ENCODE measurements at places on chromosomes 1 and 21.

DNA sequence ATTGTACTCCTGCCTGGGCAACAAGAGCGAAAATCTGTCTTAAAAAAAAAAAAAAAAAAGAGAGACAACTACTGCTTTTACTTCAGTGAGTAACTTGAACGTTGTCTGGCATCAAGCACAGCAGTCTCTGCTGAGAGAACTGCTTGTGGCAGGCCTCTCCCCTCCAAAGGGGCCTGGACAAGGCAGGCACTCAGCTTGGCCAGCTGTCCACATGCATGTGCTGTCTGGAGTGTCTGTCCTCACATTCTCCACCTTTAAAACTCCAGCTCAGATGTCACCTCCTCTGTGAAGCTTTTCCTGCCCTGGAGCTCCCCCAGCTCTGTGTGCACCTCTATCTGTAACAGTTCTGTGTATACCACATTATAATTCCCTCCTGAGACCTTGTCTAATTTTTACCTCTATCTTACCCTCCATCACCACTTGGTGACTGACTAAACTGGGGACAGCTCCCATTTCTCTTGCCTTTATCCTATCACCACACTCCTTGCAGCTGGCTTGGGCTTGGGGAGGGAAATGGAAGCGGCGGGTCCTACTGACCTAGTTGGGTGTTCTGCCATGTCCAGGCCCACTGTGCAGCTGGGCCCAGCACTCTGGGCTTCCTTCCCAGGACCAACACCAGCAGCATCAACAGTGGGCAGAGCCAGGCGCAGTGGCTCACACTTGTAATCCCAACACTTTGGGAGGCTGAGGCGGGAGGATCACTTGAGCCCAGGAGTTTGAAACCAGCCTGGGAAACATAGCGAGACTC, 71.4 kb upstream of the ARTN start:
- DNase-seq: no peak

- no peak for DNase-seq
Measured at GRCh38 chr1:86765073-86765472, 60.7 kb downstream of the SH3GLB1 start.

DNA sequence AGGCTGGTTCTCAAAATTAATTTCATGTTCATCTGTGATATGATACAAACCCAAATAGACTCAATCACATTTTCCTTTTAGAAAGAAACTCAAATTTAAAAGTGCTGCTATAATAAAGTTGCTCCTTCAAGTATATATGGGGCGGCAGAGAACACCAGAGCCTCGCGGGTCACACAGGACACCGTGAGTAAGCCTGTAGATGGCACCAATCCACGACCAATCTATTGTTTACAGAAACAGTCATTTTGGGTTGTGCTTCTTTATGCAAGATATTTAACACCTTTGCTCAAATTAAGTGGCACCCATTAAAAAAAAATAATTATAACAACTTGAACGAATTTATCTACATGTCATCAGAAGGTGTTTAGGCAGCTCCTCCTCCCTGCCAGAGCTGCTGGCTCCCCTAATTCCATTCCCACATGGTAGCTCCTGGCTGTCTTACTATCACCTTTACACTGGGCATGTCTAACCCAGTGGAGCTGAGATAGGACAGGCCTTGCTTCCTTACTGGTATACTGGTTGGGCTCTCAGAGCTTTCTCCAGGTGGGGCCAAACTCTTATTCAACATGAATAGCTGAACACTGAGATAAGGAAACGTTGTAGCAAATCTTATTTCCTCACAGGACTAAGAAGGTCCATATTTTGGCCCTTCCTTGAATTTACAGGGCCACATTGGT, 287.0 kb downstream of the SDCCAG8 start:
- no peak for DNase-seq

- DNase-seq: no peak
Measured at GRCh38 chr1:91092503-91092902, 70.7 kb upstream of the ZNF644 start.

GRCh38 chr1:229093238-229093540, 177.7 kb upstream of the RAB4A start:
- no peak for DNase-seq

GRCh38 chr1:41241354-41241748, 755 bp downstream of the SCMH1 start:
- DNase-seq: peak; percentile 33

DNA sequence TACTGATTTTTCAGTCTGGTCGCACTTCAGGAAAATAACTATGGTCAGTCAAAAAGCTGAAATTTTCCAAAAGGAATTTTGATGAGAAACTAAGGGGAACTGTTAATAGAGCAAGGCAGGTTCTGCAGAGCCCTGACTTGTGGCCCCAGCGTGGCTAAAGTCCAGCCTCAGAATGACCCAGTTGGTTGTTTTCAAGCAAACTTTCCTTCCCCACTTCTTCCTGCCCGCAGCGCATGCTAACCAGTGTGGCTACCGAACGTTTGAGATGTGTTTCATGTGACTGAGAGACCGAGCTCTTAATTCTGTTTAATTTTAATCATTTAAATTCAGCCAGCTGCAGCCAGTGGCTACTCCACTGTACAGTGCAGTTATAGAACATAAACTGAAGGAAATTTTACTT, 6.2 kb upstream of the IL10RB start:
- DNase-seq: no peak

DNA sequence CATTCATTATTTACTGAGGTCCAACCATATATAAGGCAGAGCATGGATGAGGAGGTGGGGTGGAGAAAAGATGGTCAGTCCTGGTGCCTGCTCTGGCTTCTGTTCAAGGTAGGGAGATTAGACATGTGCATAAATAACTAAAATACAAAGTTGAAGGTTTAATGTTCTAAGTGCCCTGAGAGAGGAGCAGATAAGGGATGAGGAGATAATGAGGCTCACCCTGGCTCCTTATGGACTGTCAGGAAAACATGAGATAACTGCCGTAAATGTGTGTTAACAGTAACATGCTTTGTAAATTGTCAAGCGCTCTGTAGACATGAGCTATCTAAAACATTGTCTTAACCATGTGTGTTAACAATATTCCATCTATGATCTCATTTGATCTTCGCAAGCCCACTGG, 474.6 kb upstream of the USP24 start:
- no peak for DNase-seq

DNA sequence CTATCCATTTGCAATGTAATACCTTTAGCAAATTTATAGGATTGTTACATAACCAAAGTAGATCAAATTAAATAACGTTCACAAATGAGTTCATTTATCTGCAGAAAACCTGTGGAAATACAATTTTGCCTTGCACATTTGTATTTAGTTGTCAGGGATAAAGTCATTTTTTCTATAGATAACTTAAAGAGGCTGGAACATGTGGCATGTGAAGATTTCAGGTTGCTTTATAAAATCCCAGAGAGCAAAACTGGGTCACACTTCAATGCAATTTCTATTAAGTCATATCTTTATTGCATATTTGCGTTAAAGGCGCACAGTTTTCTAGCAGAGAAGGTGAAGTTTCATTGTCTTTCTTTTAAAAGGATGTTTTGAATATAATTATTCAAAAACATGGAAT, 342.4 kb downstream of the USP25 start:
- DNase-seq: no peak

- no peak for DNase-seq
Measured at GRCh38 chr21:37915941-37916309, 332 bp downstream of the KCNJ6 start.

DNA sequence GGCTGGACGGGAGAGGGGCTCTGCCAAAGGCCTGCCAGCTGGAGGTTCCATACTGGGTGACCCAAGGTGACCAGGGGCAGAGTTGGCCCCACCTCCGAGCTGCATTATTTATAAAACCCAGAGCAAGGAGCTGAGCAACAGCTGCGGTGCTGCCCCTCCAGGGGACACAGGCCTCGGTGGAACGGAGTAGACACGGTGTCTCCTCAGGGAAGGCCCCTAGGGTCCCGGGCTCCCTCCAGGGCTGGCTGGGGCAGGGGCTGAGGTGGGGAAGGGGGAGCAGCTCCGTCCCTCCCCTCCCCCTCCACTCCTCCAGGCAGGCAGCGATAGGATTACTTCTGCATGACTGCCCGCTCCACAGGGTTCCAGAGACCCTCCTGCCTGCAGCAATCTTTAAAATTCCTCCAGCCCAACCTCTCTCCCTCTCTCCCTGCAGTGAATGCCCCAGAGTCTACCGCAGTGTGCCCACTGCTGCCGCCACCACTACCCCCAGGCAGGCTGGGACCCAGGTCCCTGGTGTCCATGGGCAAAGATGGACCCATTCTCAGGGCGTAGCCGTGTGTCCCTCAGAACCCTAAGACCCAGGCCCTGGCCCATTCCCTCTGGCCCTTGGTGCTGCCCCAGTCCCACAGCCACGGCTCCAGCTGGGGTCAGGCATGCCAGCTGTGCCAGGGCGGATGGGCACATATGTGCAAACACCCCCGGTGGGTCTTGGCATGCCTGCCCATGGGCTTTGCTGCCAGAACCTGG, 10.8 kb downstream of the AHDC1 start:
- DNase-seq: no peak

- DNase-seq: no peak
Measured at GRCh38 chr21:28696844-28697410, 295.8 kb downstream of the LTN1 start.

- DNase-seq: no peak
Measured at GRCh38 chr1:204979891-204980649, 62.9 kb upstream of the CNTN2 start.

DNA sequence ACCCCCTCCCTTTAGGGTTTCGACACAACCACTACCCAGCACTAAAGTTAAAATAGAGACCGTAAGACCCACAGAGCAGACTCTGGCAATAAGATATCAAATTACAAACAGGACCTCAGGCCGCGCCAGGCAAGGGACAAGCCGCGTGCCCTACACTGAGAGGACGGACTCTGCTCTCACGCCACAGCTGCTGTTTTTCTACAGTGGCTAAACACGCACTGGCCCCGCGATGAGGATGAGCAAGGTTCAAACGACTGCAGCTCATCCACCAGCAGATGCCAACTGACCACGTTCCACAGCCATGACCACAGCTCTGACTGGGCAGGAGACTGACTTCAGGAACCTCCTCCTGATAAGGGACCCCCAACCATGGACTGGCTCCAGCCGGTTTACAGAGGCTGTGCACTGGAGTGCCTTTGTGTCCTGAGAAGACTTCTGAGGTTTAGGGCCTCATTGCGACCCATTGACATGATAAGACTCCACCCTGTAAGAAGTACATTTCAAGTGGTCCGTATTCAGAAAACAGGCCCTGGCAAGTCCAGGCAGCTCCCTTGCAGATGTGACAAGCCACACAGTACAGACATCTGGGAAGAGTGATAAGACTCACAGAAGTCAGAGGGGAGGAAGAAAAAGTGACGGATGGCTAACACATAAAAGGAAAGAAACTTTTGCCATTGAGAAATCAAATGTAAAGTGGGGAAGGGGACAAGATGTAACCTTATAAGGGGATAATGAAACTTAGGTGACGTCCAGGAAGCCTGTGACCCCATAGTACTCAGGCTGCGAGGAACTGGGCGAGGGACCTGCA, 1.5 kb upstream of the KRTAP10-6 start:
- DNase-seq: no peak

DNA sequence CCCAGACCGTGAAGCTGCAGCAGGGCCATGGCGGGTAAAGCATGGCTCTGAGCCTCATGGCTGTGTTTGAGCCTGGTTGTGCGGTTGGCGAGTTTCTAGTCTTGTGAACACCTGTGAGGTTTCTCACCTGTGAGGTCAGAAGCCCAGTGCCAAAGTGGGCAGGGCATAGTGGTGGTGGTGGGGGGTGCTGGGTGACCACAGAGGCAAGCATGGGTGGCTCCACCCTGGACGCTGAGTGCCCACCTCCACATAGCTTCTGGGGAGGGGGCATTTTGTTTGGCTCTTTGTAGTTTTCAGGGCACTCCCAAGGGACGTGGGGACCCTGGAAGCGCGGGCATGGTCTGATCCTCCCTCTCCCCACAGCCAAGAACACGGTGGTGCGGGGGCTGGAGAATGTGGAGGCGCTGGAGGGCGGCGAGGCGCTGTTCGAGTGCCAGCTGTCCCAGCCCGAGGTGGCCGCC, 91.1 kb downstream of the TRIM11 start:
- no peak for DNase-seq

- no peak for DNase-seq
Measured at GRCh38 chr1:185404291-185404690, 87.2 kb upstream of the IVNS1ABP start.

DNA sequence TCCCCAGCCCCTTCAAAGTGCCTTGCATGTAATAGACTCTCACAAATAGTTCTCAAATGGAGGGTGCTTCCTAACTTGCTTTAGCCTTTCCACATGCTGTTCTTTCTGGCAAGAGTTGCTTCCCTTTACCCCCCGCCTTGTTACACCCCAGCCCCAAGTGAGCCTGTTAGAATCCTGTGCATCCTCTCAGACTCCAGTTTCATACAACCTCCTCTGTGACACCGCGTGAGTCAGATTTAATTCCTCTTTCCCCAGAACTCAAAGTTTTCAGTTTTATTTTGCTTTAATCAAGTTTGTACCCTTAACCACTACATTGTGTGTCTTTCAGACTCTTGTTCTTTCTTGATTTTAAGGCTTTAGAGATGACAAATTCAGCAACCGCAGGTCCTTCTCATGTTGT, 234.5 kb upstream of the HOOK1 start:
- no peak for DNase-seq

DNA sequence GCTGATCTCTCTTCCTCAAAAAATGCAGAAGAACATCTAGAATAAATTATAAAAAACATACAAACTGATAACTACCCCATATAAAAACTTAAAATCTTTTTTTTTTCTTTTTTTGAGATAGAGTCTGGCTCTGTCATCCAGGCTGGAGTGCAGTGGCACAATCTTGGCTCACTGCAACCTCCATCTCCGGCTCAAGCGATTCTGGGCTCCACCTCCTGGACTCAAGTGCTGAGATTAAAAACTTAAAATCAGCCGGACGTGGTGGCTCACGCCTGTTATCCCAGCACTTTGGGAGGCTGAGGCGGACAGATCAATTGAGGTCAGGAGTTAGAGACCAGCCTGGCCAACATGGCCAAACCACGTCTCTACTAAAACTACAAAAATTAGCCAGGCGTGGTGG, 31.1 kb downstream of the LIN9 start:
- no peak for DNase-seq

GRCh38 chr21:38221594-38221993, 35.2 kb upstream of the KCNJ15 start:
- DNase-seq: no peak

- no peak for DNase-seq
Measured at GRCh38 chr1:163673759-163674151, 352.0 kb downstream of the NUF2 start.

DNA sequence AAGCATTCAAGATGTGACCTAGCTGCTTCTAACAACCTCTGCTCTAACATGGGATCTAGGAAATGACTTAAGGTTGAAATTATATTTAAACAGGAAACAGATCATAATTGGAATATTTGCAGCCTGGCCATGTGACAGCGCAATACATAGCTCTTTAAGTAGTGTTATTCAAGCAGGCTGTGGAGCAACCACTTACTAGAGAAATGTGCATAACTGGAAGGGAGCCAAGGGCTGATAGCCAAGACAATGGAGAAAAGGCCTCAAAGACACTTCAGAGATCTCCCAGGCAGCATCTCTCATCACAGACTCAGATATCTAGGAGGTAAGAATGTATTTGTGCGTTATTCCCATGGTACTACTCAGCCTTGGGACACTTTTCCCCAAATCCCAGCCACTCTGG, 823.0 kb upstream of the PRMT6 start:
- DNase-seq: no peak
